ENCODE measurements at places on chromosomes 12 and 14.
A peak's percentile ranks its signal among the peaks of the same experiment; 100 is the strongest.

DNA sequence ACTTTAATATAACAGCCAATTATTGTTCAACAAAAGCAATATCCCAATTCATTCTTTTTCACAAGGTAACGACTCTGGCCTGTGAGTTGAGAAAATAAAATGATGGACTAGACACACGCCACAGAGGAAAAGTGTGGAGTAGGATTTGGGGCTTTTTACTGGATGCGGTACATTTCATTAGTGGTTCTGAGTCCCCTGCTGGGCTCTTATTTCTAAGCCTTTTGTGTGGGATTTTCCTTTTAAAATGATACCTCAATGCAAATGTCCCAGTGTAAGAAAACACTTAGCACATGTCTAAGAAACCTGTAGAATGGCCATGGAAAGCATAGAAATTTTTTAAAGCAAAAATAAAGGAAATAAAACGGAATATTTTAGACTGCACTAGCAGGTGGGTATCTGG, 73.4 kb downstream of the C12orf42 start:
- no peak for DNase-seq

DNA sequence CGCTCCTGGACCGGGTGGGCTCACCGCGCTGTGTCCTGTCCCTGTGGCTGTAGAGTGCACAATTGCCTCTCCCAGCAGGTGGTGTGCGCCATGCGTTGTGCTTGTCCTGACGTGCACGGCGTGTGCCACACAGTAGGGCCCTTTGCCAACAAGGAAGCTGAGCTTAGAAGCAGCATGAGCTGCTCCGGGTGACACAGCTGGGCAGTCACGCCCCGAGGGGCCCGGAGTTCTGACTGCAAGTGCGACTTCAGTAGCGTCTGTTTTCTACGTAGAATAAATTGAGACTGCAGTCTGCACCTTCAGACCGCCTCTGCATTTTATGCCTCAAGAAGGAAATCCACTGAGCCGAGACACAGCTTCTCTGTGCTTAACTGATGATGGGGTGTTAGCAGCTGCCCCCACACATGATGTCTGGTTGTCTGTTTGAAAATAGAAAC, 81.6 kb downstream of the ADGRD1 start:
- no peak for DNase-seq

DNA sequence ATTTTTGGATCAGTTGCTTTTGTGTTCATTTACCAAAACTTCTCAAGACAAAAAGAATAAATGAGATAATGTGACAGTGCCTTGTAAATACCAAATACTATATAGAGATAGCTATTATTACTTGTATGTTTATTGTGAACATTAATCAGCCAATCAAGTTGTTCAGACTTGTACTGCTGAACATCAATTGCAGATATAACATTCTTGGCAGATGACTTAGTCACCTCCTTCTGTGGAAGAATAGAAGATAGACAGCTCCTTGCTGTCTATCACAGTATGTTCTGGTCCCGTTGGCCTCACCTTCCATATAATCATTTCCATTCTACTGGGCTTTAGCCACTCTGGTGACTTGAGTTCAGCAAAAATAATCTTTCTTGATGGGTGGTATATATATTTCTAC, 30.1 kb downstream of the PSEN1 start:
- DNase-seq: no peak

DNA sequence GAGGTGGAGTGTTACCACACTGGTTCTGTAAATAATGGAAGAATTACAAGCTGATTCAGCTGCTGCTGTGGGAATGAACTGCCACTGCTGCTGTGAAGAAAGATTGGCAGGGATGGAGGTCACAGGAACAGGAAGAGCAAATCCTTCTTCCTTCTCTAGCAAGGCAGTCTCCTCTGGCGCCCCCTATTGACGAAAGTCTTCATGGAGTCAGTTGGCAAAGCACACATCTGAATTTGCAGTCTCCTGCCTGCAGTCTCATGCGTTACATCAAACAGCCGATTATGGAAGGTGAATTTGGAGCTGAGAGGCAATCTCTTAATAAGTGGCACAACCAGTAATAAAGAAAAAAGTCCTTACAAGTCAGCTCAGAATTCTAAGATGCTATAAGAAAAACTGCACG, 106.0 kb upstream of the TMTC1 start:
- peak; percentile 49 for DNase-seq

All from neuronal stem cell (in vitro differentiated cells).